ENCODE measurements at places on chromosomes 6 and 20.
A peak's percentile ranks its signal among the peaks of the same experiment; 100 is the strongest.

GRCh38 chr20:2894221-2894620, 20.9 kb downstream of the PTPRA start:
- DNase-seq, result no peak

GRCh38 chr6:169847141-169847674, 95.8 kb downstream of the ERMARD start:
- no peak for DNase-seq

GRCh38 chr6:36129941-36130666, at the start of gene MAPK13:
MAPK13 (plus strand) TSS chr6:36130513; CDS start chr6:36130583, 70 bp downstream.
- DNase-seq, result peak; percentile 30

- DNase-seq, result no peak
Measured at GRCh38 chr6:126227833-126228702, 111.8 kb upstream of the CENPW start.

Data from M059J (cell line).